Tibial nerve (tissue), 4 donors: ENCODE measurements at places on chromosomes 5 and 9.

GRCh38 chr9:101437806-101438232, 2.2 kb upstream of the ALDOB start:
- no peak for DNase-seq

DNA sequence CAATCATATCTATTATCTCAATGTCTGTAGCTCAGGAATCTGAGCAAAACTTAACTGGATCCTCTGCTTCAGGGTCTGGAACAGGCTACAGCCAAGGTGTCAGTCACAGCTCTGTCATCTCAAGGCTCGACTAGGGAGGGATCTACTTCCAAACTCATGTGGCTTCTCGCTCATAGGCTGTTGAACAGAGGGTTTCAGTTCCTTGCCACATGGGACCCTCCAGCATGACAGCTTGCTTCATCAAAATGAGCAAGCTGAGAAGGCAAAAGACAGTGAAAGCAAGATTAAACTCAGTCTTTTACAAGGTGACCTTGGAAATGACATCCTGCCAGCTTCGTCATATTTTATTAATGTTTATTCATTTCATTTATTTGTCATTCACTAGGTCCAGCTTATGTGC, 111.7 kb downstream of the GADD45G start:
- DNase-seq, result no peak

DNA sequence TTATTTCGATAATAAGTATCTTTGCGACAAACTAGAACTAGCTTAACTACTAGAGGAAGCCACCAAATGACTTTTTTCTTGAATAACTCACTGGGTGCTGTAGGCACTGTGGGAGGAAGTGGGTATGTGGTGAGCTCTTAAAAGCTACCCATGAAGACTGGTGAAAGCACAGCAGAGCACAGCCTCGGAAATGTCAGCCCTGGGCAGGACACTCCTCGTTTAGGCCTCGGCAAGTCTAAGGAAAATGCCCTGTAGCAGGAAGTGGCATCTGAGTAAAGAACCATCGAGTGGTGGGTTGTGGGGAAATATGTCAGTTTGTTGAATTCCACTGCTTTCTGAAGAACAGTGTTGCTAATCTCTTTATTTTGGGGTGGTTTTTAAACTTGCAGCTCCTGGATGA, 44.0 kb upstream of the NCS1 start:
- DNase-seq, result no peak

GRCh38 chr5:111584651-111585050, 72.3 kb upstream of the STARD4 start:
- DNase-seq, result no peak

- DNase-seq, result no peak
Observed at GRCh38 chr5:31412324-31412723, 119.6 kb downstream of the DROSHA start.

DNA sequence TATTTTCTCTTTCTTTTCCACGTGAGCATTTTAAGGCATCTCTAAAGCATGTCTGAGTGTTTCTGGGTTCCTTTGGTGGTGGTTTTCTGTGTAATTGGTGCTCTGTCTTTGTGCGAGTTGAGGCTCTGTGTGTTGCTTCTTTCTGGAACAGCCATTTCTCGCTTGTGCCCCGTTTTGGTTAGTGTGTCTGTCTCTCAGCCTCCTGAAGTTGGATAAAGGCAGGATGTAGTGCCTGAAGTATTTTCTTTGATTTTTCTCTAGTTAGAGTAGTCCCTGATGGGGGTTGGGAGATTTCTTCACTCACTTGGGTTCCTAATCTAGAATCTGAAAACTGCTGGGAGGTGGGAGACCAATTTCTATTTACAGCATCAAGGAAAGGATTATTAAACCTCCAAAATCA, 129.7 kb upstream of the TMEM161B start:
- no peak for DNase-seq

- no peak for DNase-seq
Observed at GRCh38 chr5:133779828-133780475, 167.6 kb upstream of the FSTL4 start.

DNA sequence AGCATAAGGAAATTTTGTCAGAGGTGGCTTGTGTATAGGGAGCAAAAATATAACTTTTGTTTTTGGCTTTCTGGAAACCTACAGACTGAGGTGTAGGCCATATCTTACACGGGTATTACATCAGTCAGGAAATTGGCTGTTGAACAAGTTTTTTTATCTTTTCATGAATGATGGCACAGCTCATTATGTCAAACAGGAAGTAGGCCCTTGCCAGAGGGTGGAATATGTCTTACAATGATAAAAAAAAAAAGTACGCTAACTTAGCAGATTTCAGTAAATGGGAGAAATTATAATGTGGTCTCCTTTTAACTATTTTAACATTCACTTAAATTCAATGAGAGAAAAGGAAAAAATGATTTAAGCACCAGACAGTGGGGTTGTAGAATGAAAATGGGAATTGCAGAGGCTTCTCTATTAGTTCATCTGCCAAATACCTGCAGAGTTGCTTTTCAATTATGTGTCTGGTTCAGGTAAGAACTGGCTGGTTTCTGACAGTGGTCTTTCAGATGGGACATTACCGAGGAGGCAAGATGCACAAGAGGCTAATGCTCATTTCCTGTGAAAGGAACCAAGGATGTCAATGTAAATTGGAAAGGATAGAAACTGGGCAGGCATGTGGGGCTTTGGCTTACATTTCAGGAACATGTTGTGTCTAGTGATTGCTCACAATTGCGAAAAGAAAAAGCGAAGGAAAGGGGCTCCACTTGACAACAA, 169.9 kb downstream of the NNT start:
- no peak for DNase-seq

DNA sequence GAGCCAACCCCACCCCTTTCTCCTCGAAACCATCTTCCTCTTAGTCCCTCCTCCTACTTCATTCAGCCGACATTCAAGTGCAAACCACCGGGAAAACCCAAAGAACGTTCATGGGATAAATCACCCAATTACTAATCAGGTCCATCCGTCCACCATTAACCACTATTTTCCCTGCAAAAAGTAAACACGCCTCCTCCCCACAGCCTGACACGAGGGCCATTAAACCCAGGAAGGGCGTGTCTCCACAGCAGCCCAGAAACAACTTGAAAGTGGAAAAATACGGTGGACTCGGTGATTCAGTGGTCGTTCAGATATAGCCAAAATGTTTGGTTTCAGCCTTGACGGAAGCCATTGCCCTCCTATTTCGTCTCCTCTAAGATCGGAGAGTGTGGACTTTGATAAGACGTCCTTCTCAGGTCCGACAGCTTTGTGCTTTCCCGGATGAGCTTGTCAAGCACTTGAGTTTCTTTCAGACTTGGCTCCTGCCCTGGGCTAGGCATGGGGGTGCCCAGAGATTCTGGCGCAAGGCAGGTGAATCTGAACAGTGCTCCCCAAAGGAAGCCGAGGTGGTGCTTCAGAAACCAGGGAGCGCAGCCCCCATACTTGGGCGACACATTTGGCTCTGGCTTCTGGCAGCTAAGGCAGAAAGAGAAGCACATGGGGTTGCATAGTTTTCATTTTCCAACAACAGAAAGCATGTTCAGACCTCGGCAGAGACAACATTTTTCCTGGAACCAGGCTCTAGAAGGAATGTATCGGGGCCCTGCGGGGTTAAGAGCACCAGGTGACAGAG, 56.6 kb downstream of the SMIM23 start:
- no peak for DNase-seq

DNA sequence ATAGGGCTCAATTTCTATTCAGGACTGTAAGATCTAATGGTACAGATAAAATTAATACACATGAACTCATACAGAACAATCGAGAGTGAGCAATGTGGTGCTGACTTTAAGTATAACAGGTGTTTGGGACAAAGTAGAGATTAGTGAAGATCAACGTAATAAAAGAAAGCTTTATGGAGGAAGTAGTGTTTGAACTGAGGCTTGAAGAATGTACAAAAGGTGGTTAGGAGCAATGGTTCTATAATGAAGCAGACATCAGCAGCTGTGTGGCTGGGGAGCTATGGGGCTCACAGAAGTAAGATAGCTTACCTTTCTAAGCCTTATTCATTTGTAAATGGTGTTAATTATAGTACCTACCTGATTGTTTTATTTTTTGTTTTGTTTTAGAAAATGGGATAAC, 275.4 kb upstream of the RGMB start:
- no peak for DNase-seq

- no peak for DNase-seq
Observed at GRCh38 chr5:9838916-9839315, 208.8 kb upstream of the TAS2R1 start.

GRCh38 chr5:177453852-177454396, 7.3 kb downstream of the PRR7 start:
- no peak for DNase-seq

- peak; percentile 45 for DNase-seq
Observed at GRCh38 chr5:98774192-98775033, 950 bp downstream of the RGMB start.

- no peak for DNase-seq
Observed at GRCh38 chr5:71697967-71698366, 21.1 kb upstream of the CARTPT start.

DNA sequence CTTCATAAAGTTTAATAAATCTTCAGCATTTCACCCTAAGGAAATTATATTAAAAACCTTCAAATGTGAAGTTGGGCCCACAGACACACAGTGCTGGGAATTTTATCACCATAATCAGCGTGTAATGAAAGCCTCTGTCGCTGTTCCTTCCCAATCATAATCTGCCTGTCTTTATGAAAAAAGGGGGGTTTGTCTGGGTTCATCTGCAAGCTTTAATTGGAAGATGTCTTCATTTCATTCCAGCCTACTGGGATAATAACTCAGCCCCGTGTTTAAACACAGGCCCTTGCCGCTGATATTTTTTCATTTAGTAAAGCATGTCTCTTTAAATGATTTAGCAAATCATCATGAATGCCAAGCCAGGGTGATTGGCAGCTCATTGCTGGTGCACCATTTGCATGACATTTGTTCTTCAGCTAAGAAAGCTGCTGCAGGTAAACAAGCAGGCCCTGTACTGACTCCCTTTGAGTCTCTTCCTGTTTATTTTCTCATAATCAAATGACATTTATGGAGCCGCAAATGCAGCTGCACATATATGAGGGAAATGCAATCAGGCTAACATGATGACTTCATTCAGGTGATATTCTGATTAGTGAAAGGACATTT, 362.9 kb upstream of the TLE4 start:
- DNase-seq, result no peak

- no peak for DNase-seq
Observed at GRCh38 chr9:115042781-115043509, 75.0 kb downstream of the TNC start.

DNA sequence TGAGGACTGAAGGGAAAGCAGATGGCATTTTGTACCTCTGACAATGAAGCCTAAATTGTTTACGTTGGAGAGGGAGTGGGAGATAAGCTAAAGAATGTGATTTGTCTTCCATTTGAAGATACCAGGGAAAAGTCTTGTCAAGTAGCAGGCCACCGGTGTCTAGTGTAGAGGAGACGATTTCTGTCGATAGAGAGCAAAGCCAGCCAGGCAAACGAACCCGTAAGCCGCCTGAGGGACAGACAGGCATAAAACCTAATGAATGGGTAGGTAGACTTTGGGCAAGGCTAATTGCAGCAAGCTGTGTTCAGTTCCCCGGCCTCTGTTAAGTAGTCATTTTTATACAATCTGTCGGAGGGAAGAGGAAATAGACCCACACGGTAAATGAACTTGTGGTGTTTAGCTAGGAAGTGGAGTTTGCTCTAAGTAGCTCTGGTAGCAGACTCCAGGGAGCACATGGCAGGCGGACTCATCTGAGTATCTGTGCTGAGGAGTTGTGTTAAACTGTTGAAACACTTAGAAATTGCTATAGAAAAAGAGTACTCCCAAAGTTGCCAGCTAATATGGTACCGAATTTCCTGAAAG, 28.8 kb downstream of the SMARCA2 start:
- DNase-seq, result no peak
